ENCODE measurements at places on chromosomes 4 and X. TPM values are rescaled to one million over a fixed set of nuclear protein-coding genes. Genes with fewer than 3 reads are reported as not detected.

DNA sequence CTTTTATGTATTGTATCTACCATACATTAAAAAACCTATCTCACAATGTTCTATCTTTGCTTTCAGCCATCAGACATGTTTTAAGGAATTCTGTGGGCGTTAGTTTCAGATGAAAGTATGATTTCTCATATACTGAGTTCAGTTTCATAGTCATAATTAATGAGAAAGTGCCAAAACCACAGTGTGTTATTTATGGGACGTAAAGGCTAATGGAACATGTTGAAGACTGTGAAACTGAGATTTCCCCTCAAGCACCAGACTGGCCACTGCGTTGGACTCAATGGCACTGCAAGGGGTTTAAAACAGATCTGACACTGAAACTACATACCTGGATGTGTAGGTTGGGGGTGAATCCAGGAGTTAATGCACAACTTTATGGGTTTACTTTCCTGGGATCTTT is 32.0 kb downstream of the F8 start:
- DNase-seq = no peak

The CLDN34 gene
- not detected for total RNA-seq

GRCh38 chr4:146271466-146271865 is 57.1 kb downstream of the REELD1 start:
- no peak for DNase-seq

- no peak for DNase-seq
Measured at GRCh38 chrX:49268702-49269009, 937 bp upstream of the PPP1R3F start.

The OCIAD1 gene
- 83.7 TPM for total RNA-seq

- DNase-seq = no peak
Measured at GRCh38 chr4:39320381-39321115, 45.6 kb downstream of the RFC1 start.

GRCh38 chrX:104183685-104184084 is 17.4 kb downstream of the FAM199X start:
- DNase-seq = no peak

The CPLX1 gene
- 1.9 TPM for total RNA-seq

The APOO gene
- 4.6 TPM for total RNA-seq

DNA sequence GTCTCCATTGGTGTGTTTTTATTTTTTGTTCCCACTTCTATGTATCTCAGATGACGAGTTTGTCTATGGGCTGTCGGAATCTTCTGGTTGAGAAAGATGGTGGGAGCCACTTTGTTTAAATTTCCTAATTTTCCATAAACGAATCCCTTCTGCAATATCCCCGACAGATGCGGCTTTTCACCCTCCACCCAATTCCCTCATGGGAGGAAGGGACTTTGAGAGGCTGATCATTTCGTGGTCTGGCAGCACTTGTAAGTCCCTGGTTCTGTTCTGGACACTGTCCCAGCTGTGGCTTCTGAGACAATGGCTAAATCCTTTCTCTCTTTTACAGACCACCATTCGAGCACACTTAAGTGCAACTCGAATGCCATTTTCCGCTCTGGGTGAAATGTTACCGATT is 72.2 kb upstream of the PUDP start:
- no peak for DNase-seq
